SJSA1 (cell line): ENCODE measurements at places on chromosomes 13 and 19.
A peak's percentile ranks its signal among the peaks of the same experiment; 100 is the strongest.

GRCh38 chr13:21542563-21542962 lies 61.4 kb downstream of the MICU2 start:
- H3K36me3 ChIP-seq = 0 out of 2 replicates have a peak, but pooled peaks cover 5% of the 10 kb centered on the region
- 0 out of 2 replicates have a peak, but pooled peaks cover 4% of the 10 kb centered on the region for H3K4me1 ChIP-seq
- no peak overlapping the region for H3K27ac ChIP-seq
- no peak overlapping the region for H3K4me3 ChIP-seq
- no peak for DNase-seq

DNA sequence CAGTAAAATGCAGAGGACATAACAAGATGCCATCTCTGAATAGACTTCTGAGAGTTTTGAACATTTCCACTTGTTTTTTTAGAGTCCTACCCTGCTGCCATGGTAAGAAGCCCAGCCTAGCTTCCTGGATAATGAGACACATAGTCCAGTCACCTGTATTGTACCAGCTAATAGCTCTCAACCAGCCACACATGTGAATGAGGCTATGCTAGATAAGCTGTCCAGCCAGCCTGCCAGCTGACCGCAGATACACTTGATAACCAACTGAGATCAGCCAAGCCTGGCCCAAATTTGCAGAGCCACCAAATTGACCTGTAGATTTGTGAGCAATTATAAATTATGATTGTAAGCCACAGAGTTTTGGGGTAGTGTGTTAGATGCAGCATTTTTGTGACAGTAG lies 10.7 kb downstream of the RFXAP start:
- no peaks in the 10 kb centered on the region for H3K27me3 ChIP-seq
- H3K27ac ChIP-seq = no peak overlapping the region
- no peak for DNase-seq
- H3K4me3 ChIP-seq = no peak overlapping the region

GRCh38 chr19:8483165-8483564 lies 19.3 kb downstream of the PRAM1 start:
- H3K36me3 ChIP-seq = peaks cover 90% of the 10 kb centered on the region
- no peak overlapping the region for H3K4me3 ChIP-seq
- H3K27ac ChIP-seq = no peak overlapping the region
- DNase-seq = no peak
- H3K4me1 ChIP-seq = no peaks in the 10 kb centered on the region
- no peaks in the 10 kb centered on the region for H3K27me3 ChIP-seq

DNA sequence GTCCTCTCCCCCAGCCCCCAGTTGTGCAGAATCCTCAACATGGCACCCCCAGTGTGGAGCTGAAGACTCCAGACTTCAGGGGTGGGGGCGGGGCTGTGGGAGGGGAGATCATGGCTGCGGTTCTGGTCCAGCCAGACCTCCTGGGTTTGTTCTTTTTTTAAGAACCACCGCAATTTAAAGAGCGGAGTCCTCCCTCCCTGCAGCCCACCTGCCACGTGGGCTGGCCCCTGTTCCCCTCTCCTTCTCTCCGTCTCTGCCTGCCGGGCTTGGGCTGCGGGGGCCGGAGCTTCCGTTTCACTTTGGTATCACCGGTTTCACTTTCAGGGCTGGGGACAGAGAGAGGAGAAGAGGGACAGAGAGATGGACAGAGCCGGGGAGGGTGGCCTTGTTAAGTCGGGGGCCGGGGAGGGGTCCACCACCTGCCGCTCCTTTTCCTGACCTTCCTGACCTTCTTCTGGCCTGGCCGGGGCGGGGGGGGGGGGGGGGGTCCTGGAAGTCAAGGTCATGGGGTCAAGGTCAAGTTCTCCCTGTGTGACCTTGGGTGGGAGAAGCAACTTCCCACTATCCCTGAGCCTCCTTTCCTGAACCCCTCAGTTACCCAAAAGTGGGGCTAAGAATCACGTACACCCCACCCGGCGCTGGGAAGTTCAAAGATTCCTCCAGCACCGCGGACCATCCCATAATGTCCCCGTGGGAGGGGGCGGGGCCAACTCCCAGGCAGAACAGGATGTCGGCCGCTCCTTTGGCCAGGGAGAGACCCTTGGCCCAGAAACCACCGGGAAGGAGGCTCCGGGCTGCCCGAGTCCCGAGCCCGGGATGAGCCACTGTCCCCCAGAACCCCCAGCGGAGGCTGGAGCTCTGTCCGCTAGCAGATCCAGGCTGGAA lies 11.3 kb upstream of the ZBTB7A start:
- peak overlapping the region; percentile 41; the same call in 1 of the 2 replicates for H3K27ac ChIP-seq
- H3K27me3 ChIP-seq = no peaks in the 10 kb centered on the region
- peak overlapping the region; percentile 43 for H3K4me3 ChIP-seq

DNA sequence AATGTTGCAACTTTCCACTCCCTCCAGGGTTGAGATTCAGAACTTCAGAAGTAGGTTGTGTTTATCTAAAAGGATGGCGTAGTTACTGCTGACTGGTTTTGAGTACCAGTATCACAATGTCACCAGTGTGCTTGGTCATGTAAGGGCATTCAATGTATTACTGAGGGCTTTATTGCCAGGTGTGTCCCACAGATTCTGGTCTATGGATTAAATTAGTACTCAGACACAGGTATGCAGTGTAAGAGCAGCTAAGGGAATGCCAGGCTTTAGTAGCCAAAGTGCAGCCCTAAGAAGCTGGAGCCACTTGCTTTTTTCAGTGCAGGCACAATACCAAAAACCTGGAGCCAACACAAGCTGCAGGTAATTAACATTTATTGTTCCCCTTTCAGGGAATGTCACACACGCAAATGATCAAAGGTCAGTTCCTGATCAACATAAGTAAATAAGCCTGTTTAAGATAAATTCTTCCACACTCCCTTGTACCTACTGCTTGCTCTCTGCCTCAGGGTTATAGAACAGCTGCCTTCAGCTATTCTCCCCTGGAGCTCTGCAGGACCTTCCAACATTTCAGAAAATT lies 130.1 kb upstream of the ZNF91 start:
- H3K27me3 ChIP-seq = no peaks in the 10 kb centered on the region
- no peak overlapping the region for H3K4me3 ChIP-seq
- H3K4me1 ChIP-seq = no peaks in the 10 kb centered on the region
- no peaks in the 10 kb centered on the region for H3K36me3 ChIP-seq
- no peak overlapping the region for H3K27ac ChIP-seq
- DNase-seq = no peak

DNA sequence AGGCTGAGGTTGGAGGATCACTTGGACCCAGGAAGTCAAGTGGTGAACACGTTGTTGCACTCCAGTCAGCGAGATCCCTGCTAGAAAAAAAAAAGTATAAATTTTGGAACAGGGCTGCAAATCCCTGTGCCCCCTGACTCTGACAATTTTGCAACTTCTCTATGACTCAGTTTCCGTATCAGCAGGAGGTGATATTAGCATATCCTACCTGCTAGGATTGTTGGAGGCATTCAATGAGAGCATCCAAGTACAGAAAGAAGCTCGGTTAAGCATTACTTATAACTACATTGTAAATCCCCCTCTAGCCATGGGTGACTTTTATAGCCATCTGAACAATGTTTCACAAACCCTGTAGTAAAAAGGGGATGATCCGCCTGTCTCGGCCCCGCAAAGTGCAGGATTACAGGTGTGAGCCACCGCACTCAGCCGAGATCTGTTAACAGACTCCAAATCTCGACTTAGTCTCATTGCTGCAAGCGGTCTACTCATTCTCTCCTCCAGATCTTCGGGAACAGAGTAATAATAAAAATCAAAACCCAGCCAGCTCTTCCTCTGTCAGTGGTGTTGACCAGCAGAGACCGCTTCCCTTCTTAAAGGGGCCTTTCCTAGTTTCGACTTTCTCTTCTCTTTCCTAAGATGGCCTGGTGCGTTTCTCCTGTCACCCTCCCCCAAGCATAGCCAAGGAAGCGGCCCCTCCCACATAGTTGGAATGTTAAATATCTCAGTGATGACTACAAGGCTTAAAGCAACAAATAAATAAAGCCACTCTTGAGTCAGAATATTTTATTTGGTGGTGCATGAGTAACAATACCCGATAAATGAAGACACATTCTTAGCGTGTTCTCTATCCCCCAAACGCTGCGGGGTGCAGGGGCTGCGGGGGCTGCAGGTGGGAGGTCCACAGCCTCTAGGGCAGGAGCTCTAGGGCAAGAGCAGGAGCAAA lies 10.3 kb upstream of the BICRA start:
- peaks cover 14% of the 10 kb centered on the region for H3K4me1 ChIP-seq
- peak; percentile 98 for DNase-seq
- no peaks in the 10 kb centered on the region for H3K36me3 ChIP-seq
- no peaks in the 10 kb centered on the region for H3K27me3 ChIP-seq
- peak overlapping the region; percentile 43 for H3K4me3 ChIP-seq

GRCh38 chr13:72170571-72170970 lies 303.6 kb upstream of the DACH1 start:
- H3K4me1 ChIP-seq = no peaks in the 10 kb centered on the region
- H3K27me3 ChIP-seq = no peaks in the 10 kb centered on the region
- no peak for DNase-seq
